ENCODE measurements at places on chromosomes 5 and 9.

- peak; percentile 49 for DNase-seq
These were observed 60.2 kb downstream of the FBXO38 start for GRCh38 chr5:148443998-148444397.

DNA sequence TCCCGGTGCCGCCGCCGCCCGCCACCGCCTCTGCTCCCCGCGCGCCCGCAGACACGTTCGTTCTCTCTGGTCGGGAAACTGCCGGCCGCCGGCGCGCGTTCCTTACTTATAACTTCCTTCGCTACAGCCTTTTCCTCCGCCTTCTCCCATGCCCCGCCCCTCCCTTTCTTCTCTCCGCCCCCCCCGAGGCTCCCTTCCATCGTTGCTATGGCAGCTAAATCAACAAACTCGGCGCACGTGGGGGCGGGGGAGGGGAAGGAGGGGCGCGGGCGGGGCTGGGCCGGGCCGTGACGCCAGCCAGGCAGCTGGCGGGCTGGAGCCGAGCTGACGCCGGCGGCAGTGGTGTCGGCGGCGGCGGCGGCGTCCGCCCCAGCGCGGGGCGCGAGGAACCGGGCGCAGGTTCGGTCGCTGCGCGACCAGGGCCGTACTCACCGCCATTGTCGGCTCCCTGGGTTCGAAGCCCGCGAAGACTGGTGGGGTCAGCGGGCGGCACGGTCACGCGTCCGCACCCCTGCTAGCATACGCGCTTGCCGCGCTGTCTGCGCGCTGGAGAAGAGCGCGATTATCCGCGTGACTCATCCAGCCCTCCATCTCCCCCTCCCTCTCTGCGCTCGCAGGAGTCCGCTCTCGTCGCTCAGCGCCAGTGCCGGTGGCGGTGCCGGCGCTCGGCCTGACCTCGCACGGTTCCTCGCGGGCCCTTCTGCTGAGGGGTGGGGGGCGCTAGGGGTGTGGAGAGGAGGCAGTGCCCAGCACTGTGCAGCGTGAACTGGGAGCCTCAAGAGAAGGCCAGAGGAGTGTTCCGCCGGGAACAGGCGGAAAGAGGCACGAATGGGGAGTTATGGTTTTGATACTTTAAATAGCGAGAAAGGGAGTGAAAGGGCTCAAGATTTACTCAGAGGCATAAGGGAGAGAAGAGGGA, at the start of gene KLF4:
KLF4 (minus strand) TSS at position 83 of the 919 bp plus-strand sequence. CDS start 597 bp downstream, outside the sequence.
- DNase-seq = peak; percentile 93

GRCh38 chr5:128241051-128241695, 157.6 kb downstream of the SLC12A2 start:
- no peak for DNase-seq

GRCh38 chr9:114899995-114900394, 30.4 kb downstream of the TNFSF8 start:
- no peak for DNase-seq

DNA sequence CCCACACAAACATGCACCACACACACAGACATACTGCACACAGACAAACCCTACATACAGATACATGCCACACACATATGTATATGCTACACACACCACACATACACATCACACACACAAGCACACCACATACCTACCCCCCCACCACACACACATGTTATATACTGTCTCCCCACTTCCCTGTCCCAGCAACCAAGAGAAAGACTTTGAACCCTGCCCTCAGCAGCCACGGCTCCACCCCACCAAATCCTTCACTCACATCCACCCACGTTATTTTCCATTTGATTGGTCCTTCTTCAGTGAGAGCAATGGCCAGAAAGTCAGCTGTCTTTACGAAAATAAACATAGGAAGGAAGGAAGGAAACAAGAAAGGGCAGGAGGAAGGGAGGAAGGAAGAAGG, 479.8 kb downstream of the DIRAS2 start:
- no peak for DNase-seq

GRCh38 chr5:6585939-6586646, 46.8 kb downstream of the NSUN2 start:
- DNase-seq = no peak

DNA sequence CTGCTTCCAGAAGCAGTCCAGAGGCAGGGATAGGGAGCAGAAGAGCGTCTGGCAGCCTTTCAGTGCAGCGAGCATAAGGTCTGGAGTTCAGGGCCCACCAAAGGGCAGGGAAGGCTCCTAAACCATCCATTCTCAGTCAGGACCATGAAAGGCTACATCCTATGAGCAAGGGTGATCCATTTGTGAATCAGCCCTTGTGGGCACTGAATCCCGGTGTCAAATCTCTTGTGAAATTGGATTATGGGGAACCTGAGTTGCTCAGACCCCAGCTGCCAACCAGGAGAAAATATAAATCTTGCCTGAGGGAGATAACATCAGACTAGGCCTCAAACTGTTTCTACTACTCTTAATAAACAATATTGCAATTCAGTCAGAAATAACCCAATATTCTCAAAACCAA, 204.4 kb downstream of the SYK start:
- no peak for DNase-seq

GRCh38 chr9:79292731-79293280, 279.0 kb upstream of the TLE4 start:
- DNase-seq = no peak

All from GM13976 (cell line).